Anterior cingulate cortex (tissue), 58 donors: ENCODE measurements at places on chromosomes 7 and 10.
A peak's percentile ranks its signal among the peaks of the same experiment; 100 is the strongest.

- no peak for DNase-seq
These were observed 1.1 kb downstream of the P4HA1 start for GRCh38 chr10:73095481-73096021.

- DNase-seq = no peak
These were observed 28.6 kb upstream of the VAX1 start for GRCh38 chr10:117166418-117167345.

GRCh38 chr10:125165584-125166573 lies 5.5 kb upstream of the CTBP2 start:
- DNase-seq = no peak

DNA sequence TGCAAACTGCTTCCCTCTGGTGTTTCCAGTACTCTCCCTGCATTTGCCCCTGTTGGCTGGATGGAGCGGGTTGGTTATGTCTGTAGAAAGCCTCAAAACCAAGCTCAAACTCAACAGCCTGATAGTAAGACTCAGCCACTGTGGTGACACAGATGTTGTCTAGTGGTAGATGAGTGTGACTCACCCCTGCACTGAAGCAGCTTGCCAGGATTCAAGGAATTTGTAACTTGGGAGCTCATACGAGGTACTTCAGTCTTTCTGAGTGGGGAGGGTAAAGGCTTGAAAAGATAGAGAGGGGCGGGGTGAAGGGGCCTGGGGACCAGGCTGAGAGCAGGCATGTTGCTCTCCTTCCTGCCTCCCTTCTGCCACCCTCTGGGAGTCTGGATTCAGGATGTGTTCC lies 22.9 kb upstream of the AQP1 start:
- DNase-seq = no peak

DNA sequence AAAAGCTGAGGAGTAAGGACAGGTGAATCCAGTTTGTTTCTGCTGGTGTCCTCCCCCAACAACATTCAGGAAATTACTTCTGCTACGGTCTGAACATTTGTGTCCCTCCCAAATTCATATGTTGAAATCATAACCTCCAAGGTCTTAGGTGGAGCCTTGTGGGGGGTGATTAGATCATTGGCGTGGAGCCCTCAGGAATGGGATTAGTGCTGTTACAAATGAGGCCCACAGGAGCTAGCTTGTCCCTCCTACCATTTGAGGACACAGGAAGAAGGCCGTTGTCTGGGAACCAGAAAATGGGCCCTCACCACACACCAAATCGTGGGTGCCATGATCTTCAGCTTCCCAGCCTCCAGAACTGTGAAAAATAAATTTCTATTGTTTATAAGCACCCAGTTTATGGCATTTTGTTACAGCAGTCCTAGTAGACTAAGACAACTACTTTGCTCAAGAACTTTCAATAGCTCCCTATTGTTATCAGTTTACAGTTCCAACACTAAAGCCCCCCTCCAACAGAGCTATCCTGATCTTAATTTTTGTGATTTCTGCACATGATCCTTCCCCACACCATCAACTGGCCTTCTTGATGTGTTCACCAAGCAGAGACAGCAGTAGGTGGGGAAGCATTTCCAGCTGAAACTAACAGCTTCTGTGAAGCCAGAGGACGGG lies 2.1 kb upstream of the LRMDA start:
- no peak for DNase-seq

DNA sequence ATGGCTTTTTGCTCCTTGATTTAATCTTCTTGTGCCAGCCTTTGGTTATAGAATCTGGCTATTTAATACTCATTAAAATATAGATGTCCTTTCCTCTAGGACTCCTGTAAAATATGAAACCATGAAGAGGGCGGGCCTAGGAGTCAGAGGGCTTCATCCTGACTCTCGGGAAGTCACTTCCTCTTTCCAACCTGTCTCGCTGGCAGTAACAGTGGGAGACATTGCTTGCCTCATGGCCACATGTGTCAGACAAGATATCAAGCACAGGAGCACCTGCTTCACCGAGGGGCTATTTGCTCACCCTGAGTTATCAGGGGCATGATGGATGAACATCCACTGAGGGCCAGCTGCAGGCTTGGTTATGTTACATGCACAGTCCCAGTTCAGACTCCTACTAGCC lies 31.0 kb downstream of the SLIT1 start:
- no peak for DNase-seq

DNA sequence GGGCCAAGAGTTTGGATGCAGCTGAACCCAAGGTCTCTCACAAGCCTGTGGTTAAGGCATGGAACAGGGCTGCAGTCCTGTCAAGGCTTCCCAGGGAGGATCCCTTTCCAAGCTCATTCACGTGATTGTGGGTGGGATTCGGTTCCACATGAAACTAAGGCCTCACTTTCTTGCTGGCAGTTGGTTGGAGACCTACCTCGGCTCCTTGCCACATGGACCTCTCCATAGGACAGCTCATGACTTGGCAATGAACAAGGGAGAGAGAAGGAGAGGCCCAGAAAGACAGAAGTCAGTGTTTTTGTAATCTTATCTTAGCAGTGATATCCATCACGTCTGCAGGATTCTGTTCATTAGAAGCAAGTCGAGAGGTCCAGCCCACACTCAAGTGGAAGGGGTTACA lies 583.8 kb downstream of the LRMDA start:
- DNase-seq = no peak

GRCh38 chr10:118308664-118309063 lies 33.5 kb downstream of the FAM204A start:
- no peak for DNase-seq

DNA sequence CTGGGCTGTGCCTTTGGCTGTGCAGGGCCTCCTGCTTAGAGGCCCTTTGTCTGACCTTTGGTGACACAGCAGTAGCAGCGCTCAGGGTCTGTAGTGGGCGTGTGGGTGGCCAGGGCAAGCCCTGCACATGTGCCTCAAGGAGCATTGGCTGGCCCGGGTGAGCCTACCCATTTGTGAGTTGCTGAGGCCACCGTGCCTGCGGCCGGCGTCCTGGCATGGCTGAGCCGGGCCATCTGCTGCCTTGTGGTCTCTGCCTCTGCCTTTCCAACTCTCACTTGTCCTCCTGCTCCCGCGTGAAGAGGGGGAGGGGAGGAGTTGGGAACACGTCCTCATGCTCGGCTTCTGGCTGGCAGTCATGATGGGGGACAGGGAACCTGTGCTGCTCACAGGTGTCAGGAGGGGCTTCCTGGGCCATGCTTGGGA lies 9.2 kb upstream of the ORAI2 start:
- no peak for DNase-seq

DNA sequence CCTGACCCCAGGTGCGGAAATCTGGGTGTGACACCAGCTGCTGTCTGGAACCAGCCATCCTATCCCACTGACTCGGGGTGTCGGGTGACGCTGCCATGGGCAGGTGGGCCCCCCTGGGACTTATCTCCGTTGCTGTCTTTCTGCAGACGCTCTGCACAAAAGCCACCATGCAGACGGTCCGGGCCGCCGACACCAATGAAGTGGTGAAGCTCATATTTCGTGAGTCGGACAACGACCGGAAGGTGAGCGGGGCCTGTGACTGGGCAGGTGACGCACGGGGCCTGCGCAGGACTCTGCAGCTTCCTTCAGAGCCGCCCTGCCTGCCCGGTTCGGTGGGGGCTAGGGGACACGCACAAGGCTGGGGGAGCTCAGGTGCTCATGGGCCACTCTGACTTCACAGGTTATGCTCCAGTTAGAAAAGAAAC lies 36.6 kb downstream of the NKX6-2 start:
- DNase-seq = no peak

- no peak for DNase-seq
These were observed 80.9 kb upstream of the ZNF800 start for GRCh38 chr7:127473409-127473808.

DNA sequence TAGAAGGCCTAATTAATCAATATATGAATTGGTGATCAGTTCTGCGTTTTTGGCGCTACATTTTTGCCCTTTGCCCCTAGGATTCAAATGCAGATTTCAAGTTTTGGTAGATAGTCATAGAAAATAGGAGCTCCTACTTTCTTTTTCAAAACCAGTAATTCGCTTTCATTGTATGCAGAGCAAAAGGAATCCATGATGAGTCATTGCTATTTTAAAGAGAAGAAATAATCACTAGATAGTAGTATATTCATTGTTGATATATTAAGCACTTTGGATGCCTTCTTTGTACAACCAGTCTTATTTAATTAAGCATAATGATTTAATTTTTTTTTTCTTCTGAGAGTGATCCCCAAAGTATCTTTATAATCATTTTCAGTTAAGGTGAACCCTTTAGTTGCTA lies 50.3 kb downstream of the CSTF2T start:
- DNase-seq = no peak

- DNase-seq = no peak
These were observed 130.2 kb downstream of the TPST1 start for GRCh38 chr7:66335318-66335717.

DNA sequence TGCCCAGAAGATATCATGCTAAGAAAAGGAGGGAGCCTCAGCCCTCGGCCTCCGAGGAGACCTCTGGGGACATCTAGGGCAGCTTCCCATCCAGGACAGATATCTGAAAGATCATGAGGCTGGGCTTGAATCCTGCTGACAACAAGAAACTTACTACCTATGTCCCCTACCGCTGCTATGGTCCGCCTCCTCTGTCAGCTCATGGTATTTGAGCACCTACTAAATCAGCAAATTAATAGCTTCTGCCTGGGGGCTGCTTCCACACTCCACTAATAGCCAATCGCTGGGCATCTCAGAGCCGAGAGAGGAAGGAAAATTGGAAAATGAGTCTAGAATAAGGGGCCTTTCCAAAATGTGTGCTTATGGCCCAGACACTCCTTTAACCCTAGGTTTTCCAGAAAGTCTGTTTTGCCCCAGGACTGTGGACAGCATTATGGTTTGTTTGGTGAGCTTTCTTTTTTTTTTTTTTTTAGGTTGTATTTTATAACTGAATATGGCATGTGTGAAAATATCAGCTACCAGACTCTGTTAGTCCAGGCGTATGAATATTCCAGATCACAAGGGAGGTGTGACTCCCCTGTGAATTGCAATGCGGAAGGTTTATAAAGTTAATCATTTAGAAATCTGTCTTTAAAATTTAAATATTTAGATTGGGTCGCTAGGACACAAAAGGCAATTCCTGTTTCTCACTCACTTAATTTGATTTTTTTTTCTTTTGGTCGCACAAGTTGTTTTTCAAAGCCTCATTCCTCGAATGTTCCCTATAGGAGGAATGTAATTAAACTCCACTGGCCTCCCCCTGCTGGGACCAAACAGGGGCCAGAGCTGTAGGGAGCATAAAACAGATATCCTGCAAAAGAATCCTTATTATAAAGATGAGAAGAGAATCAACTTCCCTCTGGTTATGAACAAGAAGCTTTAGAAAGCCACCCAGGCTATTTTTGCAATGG lies 89.4 kb downstream of the PARP12 start:
- no peak for DNase-seq

- DNase-seq = no peak
These were observed 109.3 kb upstream of the INSIG1 start for GRCh38 chr7:155188357-155188756.

DNA sequence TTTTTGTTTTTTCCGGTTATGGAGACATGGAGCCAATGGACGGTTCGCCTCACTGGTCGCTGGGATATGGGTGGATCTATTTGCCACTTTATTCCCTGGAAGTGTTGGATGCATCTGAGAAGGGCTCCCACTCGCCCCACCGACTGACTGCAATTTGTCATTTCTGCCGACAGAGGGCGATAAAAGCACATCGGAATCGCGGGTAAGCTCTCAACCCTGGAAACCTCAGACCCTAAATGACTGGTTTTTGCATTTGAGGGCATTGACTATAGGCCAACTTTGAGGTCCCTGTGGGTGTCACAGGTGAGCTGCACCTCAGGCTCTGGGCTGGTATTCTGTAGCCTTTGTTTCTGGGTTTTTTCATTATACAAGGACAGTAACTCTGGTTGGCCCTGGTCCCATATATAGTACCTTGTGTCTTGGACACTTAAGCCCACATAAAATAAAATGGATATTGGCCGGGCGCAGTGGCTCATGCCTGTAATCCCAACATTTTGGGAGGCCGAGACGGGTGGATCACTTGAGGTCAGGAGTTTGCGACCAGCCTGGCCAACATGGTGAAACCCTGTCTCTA lies 11.9 kb upstream of the OPALIN start:
- DNase-seq = peak; percentile 39

DNA sequence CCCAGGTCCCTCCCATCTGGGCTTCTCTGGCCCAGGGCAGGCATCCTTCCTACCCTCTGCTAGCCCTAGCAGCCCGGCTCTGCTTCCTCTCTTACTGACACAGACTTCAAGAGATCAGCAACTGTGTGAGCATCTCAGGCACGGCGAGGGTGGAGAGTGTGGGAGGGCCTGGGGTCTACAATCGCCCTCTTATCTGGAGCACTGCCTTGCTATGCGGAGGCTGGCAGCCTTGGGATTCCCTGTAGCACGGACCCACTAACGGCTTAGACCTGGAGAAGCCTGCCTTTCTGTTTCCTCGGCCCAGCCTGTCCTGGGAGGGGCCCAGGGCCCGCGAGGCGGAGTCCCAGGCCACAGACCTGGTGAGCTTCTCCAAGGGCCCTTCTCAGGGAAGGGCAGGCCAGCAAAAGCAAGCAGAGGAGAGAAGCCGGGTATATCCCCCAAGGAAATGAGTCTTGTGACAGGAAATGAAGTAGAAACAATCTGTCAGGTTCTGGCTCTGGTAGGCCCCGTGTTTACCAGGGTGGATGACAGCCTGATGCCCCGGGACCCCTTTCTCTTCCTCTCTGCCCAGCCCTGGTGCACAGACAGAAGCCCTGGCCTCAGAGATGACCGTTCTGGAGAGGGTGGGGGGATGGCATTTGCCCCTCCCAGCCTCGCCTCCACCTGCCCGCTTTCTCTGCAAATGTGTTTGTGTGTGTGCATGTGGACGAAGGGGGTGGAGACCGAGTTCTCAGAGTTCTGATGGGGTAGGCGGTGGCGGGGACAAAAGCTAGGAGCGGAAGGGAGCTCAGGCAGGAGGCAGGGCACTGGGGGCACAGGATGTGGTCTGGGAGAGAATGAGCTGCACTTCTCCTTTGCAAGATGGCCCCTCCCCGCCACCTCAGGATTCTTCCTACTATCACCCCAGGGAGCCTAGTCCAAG lies 2.5 kb downstream of the LRCH4 start:
- DNase-seq = no peak

DNA sequence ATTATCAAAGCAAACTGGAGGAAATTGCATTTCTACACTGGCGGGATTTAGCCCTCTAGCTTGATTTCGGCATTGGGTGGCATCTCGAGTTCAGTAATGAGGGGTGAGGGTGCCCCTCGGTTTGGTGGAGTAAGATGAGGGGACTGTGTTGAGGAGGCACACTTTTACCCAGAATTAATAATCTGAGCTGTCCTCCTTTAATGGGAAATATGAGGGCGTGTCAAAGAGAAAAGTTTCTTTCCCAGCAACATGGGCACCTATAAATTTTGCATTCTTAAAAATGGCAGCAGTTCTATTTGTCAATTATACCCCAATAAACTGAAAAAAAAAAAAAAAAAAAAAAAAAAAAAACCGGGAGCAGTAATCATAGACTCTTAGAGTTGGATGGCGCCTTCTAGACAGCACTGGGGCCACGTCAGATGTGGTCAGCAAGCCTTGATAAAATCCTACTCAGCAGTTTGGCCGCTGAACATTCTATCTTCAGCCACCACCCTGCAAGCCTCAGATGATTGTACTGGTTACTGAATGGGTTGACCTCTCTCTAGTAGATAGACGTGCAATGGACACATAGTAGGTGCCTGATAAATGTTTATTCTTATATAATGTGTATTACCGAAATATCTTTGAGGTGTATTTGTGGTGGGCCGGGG lies 931 bp downstream of the PAPSS2 start:
- no peak for DNase-seq

GRCh38 chr10:111338805-111339204 lies 262.0 kb downstream of the ADRA2A start:
- no peak for DNase-seq

- DNase-seq = no peak
These were observed 54.9 kb upstream of the ZNF800 start for GRCh38 chr7:127447326-127447945.

- DNase-seq = no peak
These were observed 81.2 kb downstream of the MKX start for GRCh38 chr10:27664461-27664860.
